ENCODE measurements at places on chromosomes 1 and 21. TPM values are rescaled to one million over a fixed set of nuclear protein-coding genes. Genes with fewer than 3 reads are reported as not detected.

Gene TXLNA
- 88.4 TPM for total RNA-seq

Gene TSTD1
- 31.3 TPM for total RNA-seq

Gene NT5C1A
- total RNA-seq, result not detected

- H3K4me1 ChIP-seq, result no peaks in the 10 kb centered on the region
- H3K27ac ChIP-seq, result no peak overlapping the region
- H3K27me3 ChIP-seq, result no peaks in the 10 kb centered on the region
- H3K4me3 ChIP-seq, result no peak overlapping the region
- no peaks in the 10 kb centered on the region for H3K36me3 ChIP-seq
Measured at GRCh38 chr1:148372731-148373130, 110.4 kb downstream of the PPIAL4G start.

Gene TNFRSF14
- total RNA-seq, result 26.2 TPM

DNA sequence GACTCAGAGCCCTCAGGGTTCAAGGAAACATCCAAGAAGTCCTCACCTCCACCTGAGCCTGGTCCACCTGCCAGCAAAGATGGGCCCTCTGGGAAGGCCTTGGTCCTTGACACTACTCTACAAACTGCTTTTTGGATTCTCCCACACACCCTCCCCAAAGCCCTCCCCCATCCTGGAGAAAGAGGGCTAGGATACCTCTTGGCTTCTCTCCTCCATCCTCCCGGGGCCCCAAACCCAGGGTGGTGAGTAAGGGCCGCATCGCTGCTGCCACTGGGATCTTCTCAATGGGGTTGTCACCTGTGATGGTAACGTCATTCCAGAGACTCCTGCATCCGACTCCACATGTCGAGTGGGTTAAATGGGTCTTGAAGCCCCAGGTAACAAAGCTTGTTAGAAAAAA is 26.6 kb downstream of the MATN1 start:
- peaks cover 37% of the 10 kb centered on the region for H3K4me1 ChIP-seq
- no peak for DNase-seq
- H3K4me3 ChIP-seq, result no peak overlapping the region
- no peaks in the 10 kb centered on the region for H3K27me3 ChIP-seq

Gene RNU1-2
- not detected for total RNA-seq

GRCh38 chr1:181341026-181341632 is 142.2 kb upstream of the CACNA1E start:
- no peak overlapping the region for H3K4me3 ChIP-seq
- H3K36me3 ChIP-seq, result no peaks in the 10 kb centered on the region
- DNase-seq, result no peak

Gene CD53
- total RNA-seq, result 18.1 TPM

- no peak overlapping the region for H3K4me3 ChIP-seq
- no peak overlapping the region for H3K27ac ChIP-seq
- H3K27me3 ChIP-seq, result no peaks in the 10 kb centered on the region
- DNase-seq, result no peak
- no peaks in the 10 kb centered on the region for H3K4me1 ChIP-seq
Measured at GRCh38 chr1:96370757-96371156, 350.8 kb upstream of the PTBP2 start.

DNA sequence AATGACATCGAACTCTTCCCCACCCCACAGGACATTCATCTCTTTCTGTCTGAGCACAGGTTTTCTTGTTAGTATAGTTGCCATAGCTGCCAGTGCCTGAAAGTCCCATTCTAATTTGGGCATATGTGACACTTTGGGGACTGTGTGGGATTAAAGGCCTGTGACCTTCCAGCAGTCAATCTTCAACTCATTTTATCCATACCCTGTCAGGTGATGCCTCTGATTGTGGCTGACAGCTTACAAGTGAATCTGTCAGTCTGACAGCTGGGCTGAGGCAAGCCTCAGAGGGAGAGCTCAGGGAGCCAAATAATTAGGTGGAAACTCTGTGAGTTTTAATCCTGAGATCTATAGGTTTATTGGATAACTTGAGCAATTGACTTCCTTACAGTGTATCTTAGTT is 29.6 kb downstream of the ZCCHC17 start:
- H3K4me1 ChIP-seq, result no peaks in the 10 kb centered on the region
- peaks cover 34% of the 10 kb centered on the region for H3K36me3 ChIP-seq
- H3K27ac ChIP-seq, result no peak overlapping the region
- DNase-seq, result no peak
- H3K27me3 ChIP-seq, result no peaks in the 10 kb centered on the region

Gene SELL
- 1.0 TPM for total RNA-seq

DNA sequence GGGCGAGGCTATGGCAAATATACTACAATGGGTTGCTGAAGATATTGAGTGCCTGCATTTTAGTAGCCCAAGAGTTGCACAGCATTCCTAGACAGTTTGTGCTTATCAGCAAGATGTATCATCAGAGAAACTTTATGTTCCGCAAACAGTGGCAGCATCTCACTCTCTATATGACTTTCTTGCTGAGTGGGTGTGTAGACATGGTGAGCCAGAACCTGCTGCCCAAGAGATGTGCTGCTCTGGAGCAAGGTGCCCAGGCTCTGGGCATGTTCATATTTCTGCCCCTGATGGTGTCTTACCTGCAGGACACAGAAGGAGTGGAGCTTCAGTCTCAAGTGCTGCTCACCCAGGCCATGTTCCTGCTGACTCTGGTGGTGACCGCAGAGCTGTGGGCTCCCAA is 8.2 kb upstream of the RGSL1 start:
- H3K27me3 ChIP-seq, result no peaks in the 10 kb centered on the region
- no peaks in the 10 kb centered on the region for H3K36me3 ChIP-seq
- no peaks in the 10 kb centered on the region for H3K4me1 ChIP-seq
- DNase-seq, result peak; percentile 90
- no peak overlapping the region for H3K27ac ChIP-seq

DNA sequence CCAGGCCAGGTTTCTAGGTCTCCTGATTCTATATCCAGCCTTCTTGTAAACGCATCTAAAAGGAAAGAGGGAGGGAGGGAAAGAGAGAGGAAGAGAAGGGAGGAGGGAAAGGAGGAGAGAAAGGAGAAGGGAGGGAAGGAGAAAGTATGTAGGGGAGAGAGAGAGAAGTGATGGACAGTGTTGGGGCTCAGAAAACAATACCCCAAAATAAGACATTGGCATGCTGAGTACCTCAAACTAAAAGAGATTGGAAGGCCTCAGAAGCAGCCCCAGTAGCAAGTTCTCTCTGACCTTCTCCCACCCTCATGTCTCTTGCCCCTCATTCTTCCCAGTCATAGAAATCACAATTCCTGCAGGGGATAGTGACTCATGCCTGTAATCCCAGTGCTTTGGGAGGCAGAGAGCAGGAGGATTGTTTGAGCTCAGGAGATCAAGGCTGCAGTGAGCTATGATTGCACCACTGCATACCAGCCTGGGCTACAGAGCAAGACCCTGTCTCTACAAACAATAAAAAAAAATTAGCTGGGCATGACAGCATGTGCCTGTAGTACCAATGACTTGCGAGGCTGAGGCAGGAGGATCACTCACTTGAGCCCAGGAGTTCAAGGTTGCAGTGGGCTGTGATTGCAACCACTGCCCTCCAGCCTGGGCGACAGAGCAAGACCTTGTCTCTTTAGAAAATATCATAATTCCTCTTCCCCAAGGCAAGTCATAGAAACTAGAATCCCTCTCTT is 51.2 kb downstream of the DNTTIP2 start:
- H3K36me3 ChIP-seq, result no peaks in the 10 kb centered on the region
- no peak overlapping the region for H3K27ac ChIP-seq
- no peaks in the 10 kb centered on the region for H3K4me1 ChIP-seq
- no peak overlapping the region for H3K4me3 ChIP-seq

GRCh38 chr1:115677182-115677555 is 35.4 kb downstream of the VANGL1 start:
- no peaks in the 10 kb centered on the region for H3K36me3 ChIP-seq
- no peak overlapping the region for H3K27ac ChIP-seq
- peaks cover 46% of the 10 kb centered on the region for H3K4me1 ChIP-seq
- H3K4me3 ChIP-seq, result no peak overlapping the region

DNA sequence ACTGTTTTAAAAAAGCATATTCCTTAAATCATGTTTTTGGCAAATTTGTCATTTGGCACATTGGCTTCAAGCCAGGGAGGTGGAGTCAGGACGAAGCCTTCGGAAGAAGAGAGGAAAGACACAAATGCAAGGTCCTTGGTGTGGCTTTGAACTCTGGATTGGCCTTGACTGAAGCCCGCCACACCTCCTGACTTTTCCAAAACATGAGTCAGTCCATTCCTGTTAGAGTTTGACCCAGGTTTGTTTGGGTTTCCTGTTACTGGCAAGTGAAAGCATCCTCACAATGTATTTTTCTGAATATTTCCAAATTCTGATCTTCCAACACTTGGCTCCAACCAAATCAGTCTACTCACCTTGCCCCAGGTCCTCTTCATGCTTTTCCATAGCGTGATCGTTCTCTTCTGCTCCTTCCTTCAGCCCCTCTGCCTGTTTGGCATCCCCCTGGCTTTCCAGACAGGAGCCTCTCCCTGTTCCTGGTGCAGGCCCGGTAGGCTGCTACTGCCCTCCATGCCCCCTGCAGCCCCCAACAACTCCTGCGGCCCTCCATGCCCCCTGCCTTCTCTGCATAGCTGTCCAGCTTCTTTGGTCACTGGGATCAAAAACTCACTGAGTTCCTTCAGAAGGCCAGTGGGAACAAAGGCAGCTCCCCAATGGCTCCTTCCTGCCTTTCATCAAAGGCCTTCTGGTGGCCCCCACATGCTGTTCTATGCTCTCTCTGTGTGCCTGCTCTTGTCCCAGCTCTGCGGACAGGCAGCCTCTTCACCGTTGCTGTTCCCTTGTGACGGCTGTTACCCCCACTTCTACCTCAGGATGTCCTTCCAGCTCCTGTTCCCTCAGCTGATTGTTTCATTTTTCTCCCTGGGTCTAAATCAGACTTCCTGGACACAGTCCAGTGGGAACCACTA is 30.4 kb upstream of the SLC30A1 start:
- no peak overlapping the region for H3K4me3 ChIP-seq
- no peak for DNase-seq
- H3K27ac ChIP-seq, result no peak overlapping the region

Gene ID3
- total RNA-seq, result 210 TPM

GRCh38 chr1:216186816-216187215 is 236.4 kb downstream of the USH2A start:
- no peak for DNase-seq
- H3K27me3 ChIP-seq, result no peaks in the 10 kb centered on the region
- no peaks in the 10 kb centered on the region for H3K36me3 ChIP-seq
- no peak overlapping the region for H3K4me3 ChIP-seq
- no peak overlapping the region for H3K27ac ChIP-seq
- H3K4me1 ChIP-seq, result no peaks in the 10 kb centered on the region

Gene TMED5
- 66.9 TPM for total RNA-seq

- peak overlapping the region; percentile 84 for H3K4me3 ChIP-seq
- no peaks in the 10 kb centered on the region for H3K36me3 ChIP-seq
- DNase-seq, result no peak
Measured at GRCh38 chr1:185156288-185156853, 382 bp downstream of the TRMT1L start.

- H3K27me3 ChIP-seq, result no peaks in the 10 kb centered on the region
- peaks cover 4% of the 10 kb centered on the region for H3K36me3 ChIP-seq
- DNase-seq, result no peak
- H3K27ac ChIP-seq, result no peak overlapping the region
- H3K4me1 ChIP-seq, result no peaks in the 10 kb centered on the region
Measured at GRCh38 chr1:13770743-13771142, 70.8 kb downstream of the PRDM2 start.

Gene TMEM82
- total RNA-seq, result not detected

GRCh38 chr21:28793043-28793442 is 199.6 kb downstream of the LTN1 start:
- no peaks in the 10 kb centered on the region for H3K27me3 ChIP-seq

DNA sequence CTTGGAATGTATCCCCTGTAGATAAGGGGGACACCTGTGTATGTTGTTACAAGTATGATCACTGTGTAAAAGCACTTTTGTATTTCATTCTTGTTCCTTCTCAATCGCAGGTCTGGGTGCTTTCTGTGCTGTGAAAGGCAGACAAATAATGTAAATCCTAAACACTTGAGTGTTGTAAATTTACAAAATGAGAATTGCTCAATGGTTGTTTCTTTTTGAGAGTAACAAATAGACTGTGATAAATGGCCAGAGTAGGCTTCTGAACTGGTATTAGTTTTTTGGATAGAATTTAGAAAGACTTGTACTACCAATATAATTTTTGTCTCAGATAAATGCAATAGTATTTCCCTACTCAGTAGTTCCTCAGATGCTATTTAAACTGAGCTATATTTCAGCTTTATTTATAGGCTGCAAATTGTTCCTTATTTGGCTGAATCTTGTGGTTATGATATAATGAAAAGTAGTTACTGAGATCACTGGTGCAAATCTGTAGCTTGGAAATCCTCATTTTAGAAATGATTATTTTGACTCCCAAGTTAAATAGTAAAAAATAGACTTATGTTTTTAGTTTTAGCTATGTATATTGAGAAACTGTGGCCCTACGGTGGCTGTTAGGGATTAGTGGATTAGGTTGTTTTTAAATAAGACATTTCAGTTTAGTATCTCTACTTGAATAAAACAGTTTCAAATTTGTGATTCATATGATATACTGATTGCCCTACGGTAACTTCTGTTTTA is 9.2 kb downstream of the BACH1 start:
- no peaks in the 10 kb centered on the region for H3K36me3 ChIP-seq
- H3K27me3 ChIP-seq, result no peaks in the 10 kb centered on the region
- H3K4me1 ChIP-seq, result peaks cover 62% of the 10 kb centered on the region
- no peak overlapping the region for H3K4me3 ChIP-seq

DNA sequence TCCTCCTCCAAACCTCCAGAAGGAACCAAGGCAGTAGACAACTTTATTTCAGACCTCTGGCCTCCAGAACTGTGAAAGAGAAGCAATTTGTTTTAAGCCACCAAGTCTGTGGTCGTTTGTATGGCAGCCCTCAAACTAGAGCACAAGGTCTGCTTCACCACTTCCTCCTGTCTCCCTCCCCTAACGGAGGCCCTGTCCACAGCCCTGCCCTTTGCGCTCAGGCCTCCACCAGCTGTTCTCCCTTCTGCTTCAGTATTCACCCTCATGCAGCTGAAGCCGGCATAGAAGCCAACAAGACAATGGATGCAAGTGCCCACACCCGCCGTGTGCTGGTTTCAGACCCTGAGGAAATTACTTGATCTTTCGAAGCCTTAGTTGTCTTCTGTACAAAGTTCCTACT is 364.1 kb downstream of the HHAT start:
- H3K27ac ChIP-seq, result no peak overlapping the region
- H3K36me3 ChIP-seq, result no peaks in the 10 kb centered on the region
- no peaks in the 10 kb centered on the region for H3K4me1 ChIP-seq
- no peak overlapping the region for H3K4me3 ChIP-seq
- no peak for DNase-seq
- no peaks in the 10 kb centered on the region for H3K27me3 ChIP-seq

DNA sequence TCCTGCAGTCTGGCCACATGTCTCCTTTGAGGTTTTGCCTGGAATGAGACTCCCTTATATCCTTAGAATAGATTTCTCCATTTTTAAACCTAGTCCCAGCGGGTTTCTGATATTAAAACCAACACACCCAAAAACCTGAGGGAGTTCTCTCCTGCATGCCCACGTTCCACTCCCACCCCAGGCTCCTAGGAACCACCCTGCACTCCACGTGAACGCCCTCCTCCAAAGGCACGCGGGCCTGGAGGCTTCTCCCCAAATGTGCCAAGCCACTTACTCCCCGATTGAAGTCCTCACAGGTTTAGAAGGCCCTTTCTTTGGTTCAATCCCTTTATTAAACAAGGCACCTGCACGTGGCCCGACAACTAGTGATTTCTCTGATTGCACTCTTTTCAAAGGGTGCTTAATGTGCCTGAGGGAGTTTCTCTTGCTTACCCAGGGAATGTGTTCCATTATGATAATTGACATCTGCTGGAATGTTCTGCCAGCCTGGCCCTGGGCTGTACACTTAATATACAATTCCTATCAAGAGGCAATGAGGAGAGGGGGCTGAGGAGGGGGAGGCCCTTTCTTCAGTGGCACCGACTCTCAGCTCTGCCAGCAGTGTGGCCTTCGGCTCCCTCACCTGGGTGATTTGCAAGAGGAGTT is 104.3 kb upstream of the ADAR start:
- no peaks in the 10 kb centered on the region for H3K27me3 ChIP-seq
- H3K4me1 ChIP-seq, result peaks cover 12% of the 10 kb centered on the region
- no peak overlapping the region for H3K27ac ChIP-seq

Gene CR1L
- not detected for total RNA-seq

Measured in esophagus muscularis mucosa (tissue), 4 donors.